Stimulated activated CD4-positive, alpha-beta T cell treated with anti-CD3 and anti-CD28 coated beads, TNF-alpha, amount 100 ng/mL, for 1 hour (primary cell): ENCODE measurements at places on chromosomes 3 and 15.

DNA sequence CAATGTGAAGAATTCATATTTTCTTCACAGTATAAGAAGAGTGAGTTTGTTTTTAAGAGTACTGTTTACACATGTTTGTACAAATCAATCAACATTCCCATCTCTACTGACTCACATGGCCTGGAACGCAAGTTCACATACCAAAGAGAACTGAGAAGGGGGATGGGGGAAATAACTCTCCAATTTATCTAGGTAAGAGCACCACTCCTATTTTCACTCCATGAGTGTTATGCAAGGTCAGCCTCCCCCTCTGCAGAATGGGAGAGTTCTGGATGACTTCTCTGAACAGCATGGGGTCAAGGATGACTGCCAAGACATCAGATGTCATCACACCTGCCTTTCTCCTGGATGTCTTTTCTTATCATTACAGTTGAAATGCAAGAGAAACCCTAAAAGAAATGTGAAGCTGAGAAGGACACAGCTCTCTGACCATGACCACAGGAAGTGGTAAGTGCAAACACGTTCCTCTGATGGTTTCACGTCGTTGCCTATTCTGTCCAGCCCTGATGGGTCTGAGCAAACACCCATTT, 95.2 kb downstream of the SEMA6D start:
- no peak for DNase-seq

- DNase-seq, result no peak
These were observed 30.5 kb downstream of the CCDC32 start for GRCh38 chr15:40534371-40534770.

DNA sequence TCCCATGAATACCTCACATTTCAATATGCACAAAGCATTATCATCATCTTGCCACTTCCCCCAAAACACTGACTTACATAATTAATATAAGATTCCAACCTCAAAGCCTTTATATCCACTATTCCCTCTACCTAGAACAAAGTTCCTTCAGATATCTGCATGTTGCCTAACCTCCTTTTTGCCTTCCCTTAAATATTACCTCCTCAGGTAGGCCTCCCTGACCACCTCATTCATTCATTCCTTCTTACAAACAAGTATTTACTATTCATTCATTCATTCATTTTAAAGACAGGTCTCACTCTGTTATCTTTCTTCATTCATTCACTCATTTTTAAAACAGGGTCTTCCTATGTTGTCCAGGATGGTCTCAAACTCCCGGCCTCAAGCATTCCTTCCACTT, 18.6 kb downstream of the DYNC1LI1 start:
- DNase-seq, result no peak

- no peak for DNase-seq
These were observed 148.6 kb upstream of the NR2F2 start for GRCh38 chr15:96181873-96182301.

DNA sequence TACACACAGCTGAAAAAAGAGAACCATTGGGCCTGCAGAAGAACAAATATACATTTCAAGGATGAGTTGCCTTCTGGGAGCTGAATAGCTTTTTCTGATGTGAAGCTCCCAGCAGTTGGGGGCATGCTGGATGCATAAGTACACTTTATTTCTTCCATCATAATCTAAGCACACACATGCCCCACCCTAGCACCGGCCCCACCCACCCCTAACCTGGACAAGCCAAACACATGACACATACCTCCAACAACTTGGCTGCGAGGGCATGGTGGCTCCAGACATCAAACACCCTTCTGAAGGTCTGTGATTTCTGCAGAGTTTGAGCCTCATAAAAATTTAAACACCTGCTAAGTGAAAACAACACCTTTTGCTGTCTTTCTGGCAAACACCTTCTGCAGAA, 307.2 kb upstream of the TRIM42 start:
- DNase-seq, result no peak

DNA sequence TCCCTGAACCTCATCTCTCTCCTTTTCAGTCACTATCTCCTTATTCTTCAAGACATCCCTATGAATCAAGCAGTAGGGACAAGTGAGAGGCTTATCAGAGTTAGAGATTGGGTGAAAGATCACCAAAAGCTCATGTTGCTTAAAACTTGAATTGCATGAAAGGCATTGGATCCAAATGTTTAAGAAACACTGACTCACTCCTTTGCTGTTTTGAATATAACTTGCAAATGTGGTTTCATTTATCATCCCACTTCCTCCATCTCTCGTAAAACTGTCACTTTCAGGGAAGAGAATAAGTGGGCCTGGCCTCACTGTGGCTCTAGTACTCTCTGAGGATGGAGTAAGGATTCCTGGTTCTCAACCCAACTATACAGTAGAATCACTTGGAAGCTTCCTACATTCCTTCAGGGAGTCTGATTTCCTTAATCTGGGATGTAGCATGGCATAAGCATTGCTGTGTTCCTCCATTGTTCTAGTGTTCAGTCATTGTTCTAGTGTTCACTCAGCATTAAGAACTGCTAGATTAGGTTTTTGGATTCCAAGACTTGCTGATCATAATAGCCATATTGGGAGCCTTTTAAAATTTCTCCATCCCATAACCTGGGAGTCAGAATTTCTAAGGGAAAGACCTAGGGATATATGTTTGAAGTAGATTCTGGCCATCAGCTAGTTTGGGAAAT, 171.8 kb downstream of the TMEM108 start:
- DNase-seq, result no peak

DNA sequence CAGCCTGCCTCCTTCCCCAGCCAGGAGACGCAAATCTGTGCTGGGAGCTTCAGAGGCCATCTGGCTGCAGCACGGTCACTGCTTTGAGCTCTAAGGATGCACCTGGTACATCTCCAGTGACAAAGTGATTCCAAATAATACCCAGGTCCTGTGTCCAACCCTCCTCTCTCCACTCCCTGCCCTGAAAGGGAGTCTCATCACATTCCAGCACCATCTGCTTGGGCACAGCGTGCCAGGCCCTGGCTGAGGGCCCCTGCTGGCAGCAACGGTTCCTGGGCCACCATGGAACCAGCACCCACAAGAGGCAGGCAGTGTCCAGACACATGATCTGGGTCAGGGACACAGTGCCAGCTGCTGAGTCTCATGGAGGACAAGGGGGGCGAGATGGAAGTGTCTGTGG, 81.3 kb downstream of the MTHFS start:
- DNase-seq, result no peak

- DNase-seq, result no peak
These were observed 223.2 kb downstream of the MTHFS start for GRCh38 chr15:79673416-79674123.

DNA sequence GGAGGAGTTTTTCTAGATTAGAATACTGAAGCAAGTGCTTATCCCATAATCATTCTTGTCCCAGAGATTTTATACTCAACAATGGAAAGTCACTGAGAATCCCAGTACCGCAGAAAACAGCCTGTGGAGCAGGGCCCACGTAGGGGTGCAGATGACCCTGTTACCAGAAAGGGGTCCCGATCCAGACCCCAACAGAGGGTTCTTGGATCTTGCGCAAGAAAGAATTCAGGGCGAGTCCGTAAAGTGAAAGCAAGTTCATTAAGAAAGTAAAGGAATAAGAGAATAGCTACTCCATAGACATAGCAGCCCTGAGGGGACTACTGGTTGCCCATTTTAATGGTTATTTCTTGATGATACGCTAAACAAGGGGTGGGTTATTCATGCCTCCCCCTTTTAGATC, 2.6 kb downstream of the GCNT3 start:
- no peak for DNase-seq

GRCh38 chr3:138092023-138092422, 23.4 kb downstream of the DZIP1L start:
- no peak for DNase-seq

DNA sequence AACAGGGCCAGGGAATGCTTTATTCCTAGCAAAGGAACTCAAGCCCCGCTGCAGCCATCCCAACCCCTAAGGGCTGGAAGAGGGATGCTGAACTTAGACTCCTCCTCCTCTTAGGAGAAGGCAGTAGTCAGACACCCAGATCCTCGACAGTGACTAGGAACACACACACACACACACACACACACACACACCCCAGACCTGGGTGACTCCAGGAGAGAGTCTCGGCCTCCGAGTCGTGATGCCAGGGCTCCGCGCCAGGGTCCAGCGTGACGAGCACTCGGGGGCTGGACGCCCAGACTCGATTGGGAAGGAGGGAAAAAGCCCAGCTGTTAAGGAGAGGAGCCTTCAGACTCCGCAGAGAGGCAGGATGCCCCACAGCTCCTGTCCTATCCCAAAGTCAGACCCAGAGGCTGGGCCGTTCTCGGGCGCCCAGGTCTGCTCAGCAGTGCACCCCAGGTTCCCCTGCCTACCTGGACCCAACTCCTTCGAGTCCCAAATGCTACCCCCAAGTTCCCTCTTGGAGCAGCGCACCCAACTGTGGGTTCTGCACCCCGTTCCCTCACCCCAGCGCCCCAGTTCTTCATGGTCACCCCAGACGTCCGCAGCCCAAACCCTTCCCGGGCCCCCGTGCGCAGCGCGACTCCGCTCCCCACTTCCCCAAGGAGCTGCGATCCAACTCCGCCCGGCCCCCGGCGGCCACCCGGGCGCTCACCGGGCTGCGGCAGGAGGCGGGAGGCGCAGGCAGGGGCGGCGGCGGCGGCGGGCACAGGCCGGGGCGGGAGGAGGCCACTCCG, 421 bp downstream of the BMF start:
- no peak for DNase-seq

- no peak for DNase-seq
These were observed 82.8 kb downstream of the CHL1 start for GRCh38 chr3:279325-279724.

- DNase-seq, result no peak
These were observed 195.7 kb downstream of the KCNAB1 start for GRCh38 chr3:156316076-156316475.
